OCI-LY7 (cell line): ENCODE measurements at places on chromosomes 16 and 17. TPM values are rescaled to one million over a fixed set of nuclear protein-coding genes. Genes with fewer than 3 reads are reported as not detected.

DNA sequence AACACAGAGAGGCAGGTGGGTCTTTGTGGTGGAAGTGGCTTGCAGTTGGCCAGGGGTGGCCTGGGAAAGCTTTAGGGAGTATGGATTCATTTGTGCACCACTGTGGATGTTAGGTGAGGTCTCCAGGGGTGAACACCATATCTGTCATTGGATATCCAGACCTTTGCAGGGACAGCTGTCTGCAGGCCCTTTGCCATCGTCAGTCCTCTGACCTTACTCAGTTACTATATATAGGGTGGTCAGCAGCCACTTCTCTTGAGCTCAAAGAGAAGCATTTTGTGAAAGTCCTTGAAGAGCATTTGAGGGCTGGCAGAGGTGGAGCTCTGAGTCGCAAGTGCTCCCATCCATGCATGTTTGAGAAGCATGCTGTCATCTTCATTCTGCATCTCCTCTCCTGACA, 40.4 kb downstream of the TMEM11 start:
- no peak for DNase-seq

GRCh38 chr17:8857919-8858318, 9.6 kb downstream of the PIK3R6 start:
- DNase-seq = peak; percentile 84

GRCh38 chr17:57485566-57485865, 229.2 kb downstream of the MSI2 start:
- DNase-seq = no peak

GRCh38 chr17:8455665-8456209, 20.1 kb downstream of the NDEL1 start:
- no peak for DNase-seq

DNA sequence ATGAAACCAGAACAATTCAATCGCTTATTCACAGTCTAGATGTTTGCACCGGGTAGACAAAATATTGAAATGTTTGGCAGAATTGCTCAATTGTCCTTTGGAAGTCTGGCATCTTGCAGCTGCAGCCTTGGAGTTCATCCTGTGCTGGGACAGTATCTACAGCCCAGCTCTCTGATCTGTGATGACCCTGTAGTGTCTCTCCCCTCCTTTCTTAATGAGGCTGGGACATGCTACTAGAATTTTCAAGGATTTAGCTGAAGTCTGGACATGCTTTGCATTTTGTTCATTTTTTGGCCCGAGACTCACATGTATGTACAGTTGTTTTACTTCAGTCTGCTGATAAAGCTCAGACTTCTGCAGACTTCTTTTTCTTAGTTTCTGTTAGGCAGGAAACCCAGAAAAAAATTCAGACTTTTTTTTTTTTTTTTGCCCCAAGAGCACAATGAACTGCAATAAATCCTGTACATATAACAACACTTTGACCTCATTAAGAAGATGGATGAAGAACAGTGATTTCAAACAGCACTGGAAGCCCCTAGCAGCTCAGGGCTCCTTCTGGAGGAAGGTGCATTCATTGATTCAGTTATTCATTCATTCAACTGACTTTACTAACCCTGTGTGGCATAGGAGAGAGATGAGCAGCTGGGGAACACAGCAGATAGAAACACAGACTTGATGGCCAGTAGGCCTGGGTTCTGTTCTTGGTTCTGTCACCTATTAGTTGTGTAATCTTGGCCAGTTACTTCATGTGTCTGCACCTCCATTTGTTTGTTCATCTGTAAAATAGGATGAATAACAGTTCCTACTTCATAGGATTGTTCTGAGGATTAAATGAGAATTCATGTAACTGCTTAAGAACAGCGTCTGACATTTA, 210.0 kb downstream of the MAP2K4 start:
- DNase-seq = no peak

DNA sequence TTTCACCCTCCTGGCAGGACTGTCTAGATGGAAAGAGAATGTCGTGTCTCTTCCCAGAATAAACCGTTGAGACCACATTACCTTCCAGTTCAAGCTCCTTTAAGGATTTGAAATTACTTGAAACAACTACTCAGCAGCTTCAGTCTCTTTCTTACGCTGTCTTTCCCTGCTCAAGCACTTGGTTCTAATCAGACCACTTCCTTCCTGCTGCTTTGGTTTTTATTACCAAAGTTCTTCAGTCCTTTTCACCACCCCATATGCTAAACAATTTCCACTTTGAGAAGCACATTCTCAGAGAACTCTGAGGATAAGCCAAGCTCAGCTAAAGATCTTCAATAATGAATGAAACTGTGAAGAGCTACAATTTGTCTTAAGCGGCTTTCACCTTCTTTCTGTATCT, 105.4 kb downstream of the STX8 start:
- no peak for DNase-seq

- no peak for DNase-seq
These were observed 14.9 kb downstream of the ADGRG1 start for GRCh38 chr16:57643147-57643874.

GRCh38 chr17:41739661-41740352, 5.4 kb upstream of the HAP1 start:
- DNase-seq = no peak

- no peak for DNase-seq
These were observed 3.7 kb downstream of the MVD start for GRCh38 chr16:88659160-88659559.

GRCh38 chr17:46029627-46030026, 30.6 kb downstream of the STH start:
- no peak for DNase-seq

DNA sequence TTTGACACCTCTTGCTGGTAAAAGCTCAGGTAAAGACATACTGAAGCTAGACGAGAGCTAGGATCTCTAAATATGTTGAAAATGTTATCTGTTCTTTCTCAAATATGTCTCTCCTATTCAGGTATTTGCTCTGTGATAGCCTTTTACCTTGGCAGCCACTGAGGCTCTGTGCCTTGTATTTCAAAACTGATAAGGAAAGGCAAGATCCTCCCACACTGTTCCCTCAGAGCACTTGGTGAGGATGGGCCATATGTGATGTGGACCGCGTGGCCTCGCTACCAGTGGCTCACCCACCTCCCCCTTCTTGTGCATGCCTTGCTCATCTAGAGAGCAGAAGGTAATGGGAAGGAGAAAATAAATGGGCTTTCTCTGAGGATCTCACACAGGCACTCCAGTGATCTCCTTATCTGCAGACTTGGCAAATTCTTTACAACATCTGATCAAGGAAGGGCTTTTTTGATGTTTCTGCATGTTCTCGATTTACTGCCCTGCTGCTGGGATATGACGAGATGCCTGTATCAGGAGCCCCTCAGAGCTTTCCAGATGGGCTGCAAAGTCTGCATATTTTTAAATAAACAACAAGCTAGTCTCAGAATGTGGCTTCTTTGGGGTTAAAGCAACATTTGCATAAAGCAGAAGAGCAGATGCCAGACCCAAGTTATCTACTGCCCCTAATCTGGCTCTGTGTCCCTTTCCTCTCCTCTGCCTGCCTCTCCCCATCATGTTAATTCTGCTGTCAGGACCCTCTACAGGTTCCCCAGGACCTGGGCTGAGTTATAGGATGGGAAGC, 16.9 kb downstream of the HOXB1 start:
- no peak for DNase-seq

- DNase-seq = no peak
These were observed 195.4 kb upstream of the KCNJ16 start for GRCh38 chr17:69879576-69879975.

DNA sequence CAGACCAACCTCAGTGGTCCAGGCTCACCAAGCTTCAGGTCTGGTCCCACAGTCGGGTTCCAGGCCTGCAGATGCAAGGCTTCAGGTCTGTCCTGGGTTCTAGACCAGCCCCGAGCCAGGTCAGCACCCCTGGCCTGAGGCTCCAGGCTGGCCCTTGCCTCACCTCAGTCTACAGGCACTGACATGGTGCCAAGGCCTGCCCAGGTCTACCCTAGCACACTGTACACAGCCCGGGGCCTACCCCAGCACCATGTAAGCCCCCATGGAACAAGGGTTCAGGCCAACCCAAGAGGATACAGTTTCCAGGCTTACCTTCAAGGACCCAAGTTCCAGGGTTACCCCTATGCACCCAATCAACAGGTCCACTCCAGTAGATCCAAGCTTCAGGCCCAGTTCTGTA, 26.8 kb downstream of the ZFP1 start:
- DNase-seq = no peak

DNA sequence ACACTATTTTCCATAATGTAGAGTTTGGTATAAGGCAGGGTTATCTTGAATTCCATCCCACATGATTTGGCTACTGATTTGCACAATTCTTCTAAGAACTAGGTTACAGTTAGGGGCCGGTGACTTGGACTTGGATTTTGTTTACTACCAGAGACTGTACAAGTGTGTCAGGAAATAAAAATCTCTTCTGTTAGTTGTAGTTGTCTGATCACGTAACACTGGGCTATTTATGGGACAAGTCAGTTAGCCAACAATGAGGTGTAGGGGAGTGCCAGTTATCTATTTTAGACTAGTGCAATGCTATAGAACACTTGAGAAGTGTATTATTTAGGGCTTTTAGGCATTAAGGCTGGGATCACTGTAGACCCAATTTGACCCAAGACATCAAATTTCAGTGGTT, 39.7 kb upstream of the GHDC start:
- DNase-seq = no peak

- DNase-seq = no peak
These were observed 96.4 kb downstream of the MSI2 start for GRCh38 chr17:57352665-57353175.

GRCh38 chr16:17372386-17372785, 98.4 kb downstream of the XYLT1 start:
- DNase-seq = peak; percentile 31

- no peak for DNase-seq
These were observed 833.8 kb upstream of the RBFOX1 start for GRCh38 chr16:6498858-6499257.

- peak; percentile 47 for DNase-seq
These were observed 5.9 kb downstream of the UBALD2 start for GRCh38 chr17:76270770-76271668.

- no peak for DNase-seq
These were observed 6.9 kb downstream of the RARA start for GRCh38 chr17:40315678-40316570.

DNA sequence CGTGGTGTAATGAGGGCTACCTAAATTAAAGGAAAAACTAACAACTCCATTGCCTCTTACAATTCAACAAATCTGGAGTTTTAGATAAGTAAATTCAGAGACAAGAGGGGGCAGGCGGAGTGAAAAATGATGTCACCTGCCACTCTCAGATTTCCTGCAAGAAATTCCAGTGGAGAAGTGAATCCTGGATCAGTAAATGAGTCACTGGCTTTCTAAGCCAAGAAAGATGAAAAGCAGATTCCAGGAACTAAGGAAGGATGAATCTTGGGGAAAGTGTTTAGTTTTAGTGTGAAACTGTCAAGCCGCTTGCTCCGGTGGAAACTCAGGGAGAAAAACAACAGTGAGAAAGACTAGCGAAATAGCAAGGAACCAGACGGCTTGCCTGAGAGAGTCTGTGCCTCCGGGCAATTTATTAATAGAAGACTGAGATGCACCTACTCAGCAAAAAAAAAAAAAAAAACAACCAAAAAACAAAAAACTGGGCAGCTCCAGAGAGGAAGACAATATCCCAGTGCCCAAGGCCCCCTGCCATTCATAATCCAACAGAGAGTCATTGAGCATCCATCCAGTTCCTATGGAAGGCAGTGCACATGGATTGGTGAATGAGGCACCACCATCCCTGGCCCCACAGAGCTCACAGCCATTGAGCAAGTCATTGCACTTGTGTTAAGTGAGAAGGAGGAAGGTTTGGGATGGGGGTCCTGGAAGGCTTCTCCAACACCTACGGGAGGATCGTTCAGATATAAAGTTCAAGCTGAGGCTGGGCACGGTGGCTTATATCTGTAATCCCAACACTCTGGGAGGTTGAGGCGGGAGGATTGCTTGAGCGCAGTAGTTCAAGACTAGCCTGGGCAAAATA, 12.1 kb upstream of the RIPOR1 start:
- DNase-seq = no peak

DNA sequence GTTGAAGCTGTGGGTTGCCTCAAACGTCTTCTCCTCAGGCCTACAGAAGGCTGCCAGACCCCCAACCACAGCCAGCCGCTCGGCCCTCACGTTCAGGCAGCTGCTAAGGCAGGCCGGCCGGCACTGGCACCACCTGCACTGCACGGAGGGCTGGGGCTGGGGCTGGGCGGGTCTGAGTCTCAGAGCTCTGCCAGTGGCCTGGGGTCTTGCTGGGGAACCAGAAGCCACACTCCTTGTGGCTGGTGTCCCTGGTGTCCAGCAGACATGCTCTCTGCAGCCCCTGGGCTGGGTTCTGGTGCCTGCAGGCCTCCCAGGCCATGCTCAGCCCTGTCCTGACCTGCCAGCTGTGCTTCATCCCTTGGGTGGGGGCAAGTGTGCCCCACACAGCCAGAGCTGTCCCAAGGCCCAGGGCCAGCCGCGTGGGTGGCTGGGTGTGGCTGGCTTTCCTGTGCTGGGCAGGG, 42.0 kb downstream of the BAHCC1 start:
- DNase-seq = no peak

The FOXN1 gene
- total RNA-seq = not detected in 2 replicates

The KRT12 gene
- total RNA-seq = not detected in 2 replicates

The PDILT gene
- not detected in 2 replicates for total RNA-seq

The DPEP3 gene
- total RNA-seq = not detected in 2 replicates

The FBXO31 gene
- 25.5 and 32.4 TPM in 2 replicates for total RNA-seq
